ENCODE measurements at places on chromosomes 4 and X.

- DNase-seq, result no peak
These were observed 112.1 kb downstream of the CPZ start for GRCh38 chr4:8704632-8705031.

GRCh38 chr4:76197971-76198410 lies 15.6 kb downstream of the SCARB2 start:
- DNase-seq, result no peak

DNA sequence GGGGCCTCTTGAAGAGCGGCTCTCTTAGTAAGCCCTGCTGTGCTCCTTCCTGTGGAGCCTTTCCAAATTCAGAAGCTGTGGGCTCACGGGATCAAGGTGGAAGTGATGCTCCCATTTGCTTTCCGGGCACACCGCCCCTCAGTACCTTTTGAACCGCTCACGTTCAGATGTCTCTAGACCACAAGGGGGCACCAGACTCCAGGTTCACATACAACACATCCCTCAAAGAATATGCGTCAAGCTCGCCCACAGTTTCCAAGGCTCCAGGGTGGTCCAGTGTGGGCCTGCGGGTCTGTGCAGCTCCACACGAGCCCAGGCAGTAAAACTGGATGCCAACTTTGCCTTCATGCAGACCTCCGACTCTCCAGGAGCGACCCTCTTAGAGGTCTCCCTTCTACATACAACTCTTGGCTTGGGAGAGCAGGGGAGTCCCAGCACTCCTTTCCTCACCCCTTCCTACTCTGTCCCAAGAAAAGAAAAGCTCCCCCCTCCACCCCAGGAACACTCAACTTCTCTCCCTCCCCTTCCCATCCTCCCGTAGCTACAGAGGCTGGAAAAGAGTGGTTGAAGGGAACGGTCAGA lies 11.0 kb downstream of the SUPT20HL1 start:
- DNase-seq, result peak; percentile 17

DNA sequence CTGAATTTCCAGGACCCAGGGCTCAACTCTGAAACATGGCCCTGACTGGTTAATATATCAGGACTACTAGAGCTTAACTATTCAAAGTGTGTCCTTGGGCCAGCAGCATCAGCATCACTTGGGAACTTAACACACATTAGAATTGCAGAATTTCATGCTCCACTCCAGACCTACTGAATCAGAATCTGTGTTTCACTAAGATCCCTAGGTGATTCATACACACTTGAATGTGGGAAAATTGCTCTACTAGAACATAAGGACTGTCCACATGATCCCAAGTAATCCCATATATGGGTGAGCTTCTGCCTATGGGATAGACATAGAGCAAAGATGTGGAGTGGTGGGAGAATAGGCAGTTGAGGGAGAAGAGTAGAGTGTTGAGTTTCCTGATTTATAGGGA lies 192.5 kb upstream of the CLNK start:
- DNase-seq, result no peak

DNA sequence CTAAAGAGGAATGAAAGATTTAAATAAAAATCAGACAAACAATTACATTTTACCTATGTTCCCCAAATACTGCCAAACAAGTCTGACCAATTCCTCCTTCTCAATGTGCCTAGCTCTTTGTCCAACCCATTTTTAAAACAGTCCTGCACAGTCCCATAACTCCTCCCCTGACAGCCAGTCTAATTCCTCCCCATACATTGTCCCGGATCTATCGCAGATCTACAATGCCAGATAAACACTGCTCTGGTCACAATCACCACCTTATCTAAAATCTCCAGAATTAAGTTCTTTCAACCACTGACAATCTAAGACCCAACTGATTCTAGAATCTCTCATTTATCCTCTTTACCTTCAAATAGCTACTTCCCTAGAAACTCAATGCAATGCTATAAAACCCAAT lies 176.0 kb downstream of the APBB2 start:
- DNase-seq, result no peak

DNA sequence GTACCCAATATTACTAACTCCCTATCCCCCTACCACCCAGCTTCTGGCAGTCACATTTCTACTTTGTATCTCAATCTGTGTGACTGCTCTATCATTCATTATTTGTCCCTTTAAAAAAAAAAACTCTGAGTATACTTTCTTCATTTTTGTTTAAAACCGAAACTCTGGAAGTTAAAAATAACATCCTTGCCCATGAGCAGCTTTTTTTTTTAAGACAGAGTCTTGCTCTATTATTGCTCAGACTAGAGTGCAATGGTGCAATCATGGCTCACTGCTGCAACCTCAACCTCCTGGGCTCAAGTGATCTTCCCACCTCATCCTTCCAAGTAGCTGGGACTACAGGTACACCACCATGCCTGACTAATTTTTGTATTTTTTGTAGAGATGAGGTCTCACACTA lies 15.8 kb downstream of the UBE2K start:
- DNase-seq, result no peak

DNA sequence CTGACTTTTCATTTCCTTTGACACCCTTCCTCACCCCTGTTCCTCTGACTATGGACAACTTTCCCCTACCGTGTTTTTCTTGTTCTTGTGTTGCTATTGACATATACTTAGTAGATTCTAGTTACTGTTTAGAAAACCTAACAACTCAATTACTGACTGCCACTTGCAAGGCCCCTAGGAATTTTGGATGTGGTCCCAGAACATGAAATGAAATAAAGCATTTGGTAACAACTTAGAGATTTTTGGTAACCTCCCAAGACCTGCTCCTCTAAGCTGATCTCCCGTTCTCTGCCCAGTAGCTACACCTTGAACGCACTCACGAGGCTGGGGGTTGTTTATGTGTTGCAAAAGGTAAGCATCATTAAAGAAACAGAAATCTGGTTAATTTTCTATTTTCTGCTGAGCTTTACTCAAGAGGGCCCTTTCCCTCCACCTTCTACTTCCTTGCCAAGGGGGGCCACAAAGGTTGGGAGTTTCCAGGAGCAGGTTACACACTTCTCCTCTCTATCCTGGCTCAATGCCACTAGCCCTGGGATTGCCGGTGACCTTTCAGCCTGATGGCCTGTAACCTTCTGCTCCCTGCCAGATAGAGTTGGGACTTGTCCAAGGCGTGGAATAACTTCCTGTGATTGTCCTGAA lies 20.5 kb downstream of the GAB3 start:
- no peak for DNase-seq
